ENCODE measurements at places on chromosomes 3 and 15.

GRCh38 chr15:65632780-65633375, 11.1 kb downstream of the SLC24A1 start:
- H3K36me3 ChIP-seq, result no peaks in the 10 kb centered on the region
- no peak overlapping the region for H3K4me3 ChIP-seq
- H3K27me3 ChIP-seq, result no peaks in the 10 kb centered on the region
- no peak overlapping the region for H3K27ac ChIP-seq
- no peak for DNase-seq

DNA sequence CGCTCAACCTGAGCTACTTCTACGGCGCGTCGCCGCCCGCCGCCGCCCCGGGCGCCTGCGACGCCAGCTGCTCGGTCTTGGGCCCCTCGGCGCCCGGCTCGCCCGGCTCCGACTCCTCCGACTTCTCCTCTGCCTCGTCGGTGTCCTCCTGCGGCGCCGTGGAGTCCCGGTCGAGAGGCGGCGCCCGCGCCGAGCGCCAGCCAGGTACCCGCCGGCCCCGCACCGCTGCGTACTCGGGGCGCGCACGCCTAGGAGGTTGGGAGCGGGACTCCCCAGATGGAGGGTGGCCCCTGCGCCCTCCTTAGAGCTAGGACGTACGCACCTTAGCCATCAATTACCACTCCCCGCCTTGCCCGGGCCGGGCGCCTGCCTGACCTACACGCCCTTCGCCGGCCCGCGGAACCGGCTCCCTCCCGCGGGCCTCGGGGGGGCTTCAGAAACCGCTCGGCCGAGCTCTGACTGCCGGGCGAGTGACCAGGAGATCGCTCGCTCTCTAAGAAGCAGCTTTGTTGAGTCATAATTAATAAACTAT, 466 bp downstream of the NFKBIZ start:
- H3K36me3 ChIP-seq, result peaks cover 32% of the 10 kb centered on the region
- peak; percentile 32 for DNase-seq
- H3K27me3 ChIP-seq, result no peaks in the 10 kb centered on the region
- H3K27ac ChIP-seq, result peak overlapping the region; percentile 99
- peak overlapping the region; percentile 95 for H3K4me3 ChIP-seq

GRCh38 chr3:184690192-184690883, 21.5 kb downstream of the MAGEF1 start:
- no peak overlapping the region for H3K4me3 ChIP-seq
- H3K27me3 ChIP-seq, result no peaks in the 10 kb centered on the region
- no peaks in the 10 kb centered on the region for H3K4me1 ChIP-seq
- no peaks in the 10 kb centered on the region for H3K36me3 ChIP-seq
- DNase-seq, result no peak
- no peak overlapping the region for H3K27ac ChIP-seq

DNA sequence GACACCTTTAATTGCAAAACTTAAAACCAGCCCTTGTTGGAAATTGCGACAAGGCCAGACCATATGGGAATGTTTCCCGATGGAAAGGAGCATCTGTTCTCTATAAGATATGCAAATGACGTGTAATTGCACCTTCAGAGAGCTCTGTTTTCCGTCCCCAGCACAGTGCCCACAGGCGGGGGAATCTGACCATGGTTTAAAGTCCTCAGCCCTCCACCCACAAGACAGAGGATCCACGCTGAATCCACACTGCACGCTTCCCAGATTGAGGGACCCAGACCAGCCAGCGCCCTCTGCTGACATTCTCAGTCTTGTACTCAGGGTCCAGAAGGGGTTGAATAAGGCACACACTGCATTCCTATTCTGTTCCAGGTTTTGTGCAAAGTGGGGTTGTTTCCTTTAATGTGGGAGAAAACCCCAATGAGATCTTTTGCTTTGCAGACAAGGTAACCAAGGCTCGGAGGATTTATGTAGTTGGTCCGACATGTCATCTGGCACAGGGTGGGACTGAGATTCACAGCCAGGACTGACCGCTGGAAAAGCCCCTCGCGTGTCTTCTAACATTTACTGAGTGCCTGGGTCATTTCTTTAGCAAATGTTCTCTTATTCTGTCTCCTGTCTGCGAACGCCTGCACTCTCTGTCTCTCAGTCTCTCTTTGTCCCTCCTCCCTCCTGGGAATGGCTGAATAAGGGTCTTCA, 36.8 kb upstream of the KLHL25 start:
- no peak overlapping the region for H3K4me3 ChIP-seq
- no peaks in the 10 kb centered on the region for H3K4me1 ChIP-seq
- H3K27ac ChIP-seq, result no peak overlapping the region
- no peaks in the 10 kb centered on the region for H3K27me3 ChIP-seq
- DNase-seq, result peak; percentile 5
- no peaks in the 10 kb centered on the region for H3K36me3 ChIP-seq

GRCh38 chr3:45455040-45455439, 66.7 kb downstream of the LARS2 start:
- peaks cover 19% of the 10 kb centered on the region for H3K36me3 ChIP-seq
- no peak overlapping the region for H3K27ac ChIP-seq
- H3K4me3 ChIP-seq, result no peak overlapping the region

DNA sequence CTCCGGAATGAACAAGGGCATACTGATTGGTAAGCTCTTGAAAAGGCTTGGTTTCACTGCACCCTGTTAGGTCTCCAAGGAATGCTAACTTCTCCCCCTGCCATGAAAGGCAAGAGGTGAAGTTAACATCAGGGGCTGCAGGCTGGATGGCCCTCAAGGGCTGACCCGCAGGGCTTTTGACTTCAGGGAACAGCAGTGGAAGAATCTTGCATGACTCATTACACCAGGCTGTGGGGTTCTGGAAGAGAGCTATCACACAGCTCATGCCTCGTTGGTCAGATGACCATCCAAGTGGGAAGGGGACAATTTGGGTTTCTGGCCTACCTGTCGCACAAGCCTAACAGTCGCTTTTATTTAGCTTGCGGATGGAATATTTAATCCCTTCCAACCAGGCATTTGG, 23.6 kb upstream of the ATG7 start:
- no peak overlapping the region for H3K27ac ChIP-seq
- H3K27me3 ChIP-seq, result no peaks in the 10 kb centered on the region
- H3K36me3 ChIP-seq, result no peaks in the 10 kb centered on the region

DNA sequence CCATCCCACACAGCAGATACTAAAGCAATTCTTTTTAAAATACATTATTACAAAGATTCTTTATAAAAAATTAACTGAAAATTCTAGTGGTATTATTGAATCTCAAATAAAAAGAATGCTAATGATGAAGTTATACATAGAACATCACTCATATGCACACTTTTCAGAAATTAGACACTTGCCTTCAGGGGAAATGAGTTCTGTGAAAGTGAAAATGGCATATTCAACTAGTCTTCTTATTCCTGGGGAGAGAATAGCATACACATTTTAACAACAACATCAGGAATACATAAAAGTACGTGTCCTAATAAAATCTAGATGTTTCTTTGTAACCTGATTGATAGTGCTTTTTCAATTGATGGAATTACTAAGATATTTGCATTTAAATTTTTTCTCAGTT, 36.8 kb upstream of the DHX36 start:
- H3K27me3 ChIP-seq, result no peaks in the 10 kb centered on the region
- H3K27ac ChIP-seq, result no peak overlapping the region
- no peak for DNase-seq
- H3K4me3 ChIP-seq, result no peak overlapping the region
- no peaks in the 10 kb centered on the region for H3K36me3 ChIP-seq

DNA sequence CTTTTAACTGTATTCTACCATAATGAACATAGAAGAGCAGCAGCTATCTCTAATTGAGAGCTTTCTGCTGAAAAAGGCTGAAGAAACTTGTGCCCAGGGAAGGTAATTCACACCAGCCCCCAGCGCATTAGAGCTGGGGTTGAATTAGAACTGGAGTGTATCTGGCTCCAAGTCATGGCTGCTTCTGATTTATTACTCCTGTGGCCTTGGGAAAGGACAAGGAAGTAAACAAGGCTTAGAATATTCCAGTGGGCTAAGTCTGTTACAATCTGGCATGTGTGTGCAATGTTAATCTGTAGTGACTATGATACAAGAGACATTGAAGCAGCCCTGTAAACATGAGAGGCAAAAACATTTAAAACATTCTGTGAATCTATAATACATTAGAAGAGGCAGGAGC, 18.1 kb downstream of the CPA3 start:
- DNase-seq, result no peak
- H3K27ac ChIP-seq, result no peak overlapping the region
- peaks cover 3% of the 10 kb centered on the region for H3K27me3 ChIP-seq

- peaks cover 10% of the 10 kb centered on the region for H3K27me3 ChIP-seq
- no peaks in the 10 kb centered on the region for H3K4me1 ChIP-seq
- no peak overlapping the region for H3K27ac ChIP-seq
- H3K36me3 ChIP-seq, result no peaks in the 10 kb centered on the region
- DNase-seq, result no peak
Observed at GRCh38 chr3:128503751-128504532, 10.9 kb upstream of the GATA2 start.

GRCh38 chr3:188133219-188133618, 20.7 kb upstream of the LPP start:
- no peak overlapping the region for H3K27ac ChIP-seq
- H3K4me3 ChIP-seq, result no peak overlapping the region
- H3K27me3 ChIP-seq, result no peaks in the 10 kb centered on the region
- no peak for DNase-seq
- H3K4me1 ChIP-seq, result no peaks in the 10 kb centered on the region

DNA sequence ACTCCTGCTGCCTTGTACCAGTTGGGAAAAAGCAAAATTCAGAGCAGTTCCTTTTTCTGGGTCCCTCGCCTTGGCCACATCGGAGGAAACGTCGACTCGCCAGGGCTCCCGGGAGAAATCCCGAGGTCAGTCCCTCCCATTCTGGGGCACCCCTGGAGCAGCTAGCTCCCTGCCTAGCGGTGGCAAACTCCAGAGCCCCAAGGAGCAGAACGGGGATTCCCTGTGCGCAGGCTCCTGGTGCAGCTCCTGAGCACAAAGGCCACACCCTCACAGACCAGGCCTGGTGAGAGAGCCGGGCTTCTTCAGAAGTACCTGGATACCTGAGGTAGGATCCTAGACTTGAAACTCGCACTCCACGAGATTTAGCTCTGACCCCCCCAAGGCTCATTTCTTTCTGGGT, 2.6 kb downstream of the LRRC3B start:
- H3K36me3 ChIP-seq, result no peaks in the 10 kb centered on the region
- H3K4me1 ChIP-seq, result no peaks in the 10 kb centered on the region
- DNase-seq, result no peak
- no peak overlapping the region for H3K27ac ChIP-seq
- H3K4me3 ChIP-seq, result no peak overlapping the region
- no peaks in the 10 kb centered on the region for H3K27me3 ChIP-seq

DNA sequence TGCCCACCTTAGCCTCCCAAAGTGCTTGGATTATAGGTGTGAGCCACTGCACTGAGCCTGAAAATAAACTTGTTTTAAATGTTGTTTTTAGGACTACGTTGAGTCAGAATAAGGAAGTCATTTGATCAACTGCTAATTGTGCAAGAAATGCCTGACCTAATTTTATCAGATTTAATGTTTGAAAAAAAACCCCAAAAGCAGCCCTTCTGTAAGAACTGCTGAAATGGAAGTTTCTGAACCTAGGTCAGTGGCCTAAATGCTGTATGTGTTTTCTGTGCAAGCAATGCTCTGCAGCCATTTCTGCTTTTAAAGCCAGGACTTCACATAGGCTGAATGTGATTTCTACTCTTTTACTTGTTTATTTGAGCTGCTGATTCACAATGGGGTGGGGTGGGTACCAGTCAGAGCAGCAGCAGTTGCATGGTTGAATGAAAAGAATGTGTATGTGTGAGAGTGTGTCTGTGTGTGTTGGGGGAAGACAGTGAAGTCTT, 6.6 kb downstream of the GPX1 start:
- no peaks in the 10 kb centered on the region for H3K36me3 ChIP-seq
- H3K4me3 ChIP-seq, result no peak overlapping the region
- no peak for DNase-seq
- H3K4me1 ChIP-seq, result peaks cover 6% of the 10 kb centered on the region
- H3K27ac ChIP-seq, result no peak overlapping the region

DNA sequence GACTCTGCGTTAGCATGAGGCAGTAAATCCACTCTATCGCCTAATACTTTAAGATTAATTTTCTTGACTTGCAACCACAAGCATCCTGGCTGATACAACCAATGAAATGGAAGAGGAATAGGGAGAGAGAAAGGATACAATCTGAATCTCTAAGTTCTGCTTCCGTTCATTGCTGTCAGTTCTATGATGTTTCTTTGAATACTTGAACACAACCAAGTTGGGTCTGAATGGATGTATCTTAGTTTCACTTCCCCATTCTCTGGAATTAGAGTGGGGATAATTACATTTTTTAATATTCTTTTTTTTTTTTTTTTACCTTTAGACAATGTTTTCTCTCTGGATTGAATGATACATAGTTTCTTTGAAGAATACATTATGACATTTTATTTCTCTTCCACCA, 22.9 kb downstream of the PDE8A start:
- no peaks in the 10 kb centered on the region for H3K36me3 ChIP-seq
- H3K27me3 ChIP-seq, result no peaks in the 10 kb centered on the region
- DNase-seq, result no peak
- peaks cover 18% of the 10 kb centered on the region for H3K4me1 ChIP-seq
- no peak overlapping the region for H3K4me3 ChIP-seq

DNA sequence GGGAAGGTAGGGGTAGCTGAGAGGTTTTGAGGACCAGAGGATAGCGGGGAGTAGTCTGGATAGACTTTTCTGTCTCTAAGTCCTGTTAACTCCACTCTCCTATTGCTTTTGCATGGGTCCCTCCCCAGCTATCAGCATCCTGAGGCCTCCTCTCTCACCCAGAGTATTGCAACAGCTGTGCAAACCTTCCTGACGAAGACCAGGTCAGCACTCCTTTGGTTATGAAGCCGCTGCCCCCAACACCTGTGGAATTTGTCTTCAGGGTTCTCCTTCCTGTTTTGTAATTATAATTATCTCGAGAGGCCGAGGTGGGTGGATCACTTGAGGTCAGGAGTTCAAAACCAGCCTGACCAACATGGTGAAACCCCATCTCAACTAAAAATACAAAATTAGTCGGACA, 24.8 kb downstream of the TYRO3 start:
- DNase-seq, result no peak
- H3K4me1 ChIP-seq, result peaks cover 6% of the 10 kb centered on the region

DNA sequence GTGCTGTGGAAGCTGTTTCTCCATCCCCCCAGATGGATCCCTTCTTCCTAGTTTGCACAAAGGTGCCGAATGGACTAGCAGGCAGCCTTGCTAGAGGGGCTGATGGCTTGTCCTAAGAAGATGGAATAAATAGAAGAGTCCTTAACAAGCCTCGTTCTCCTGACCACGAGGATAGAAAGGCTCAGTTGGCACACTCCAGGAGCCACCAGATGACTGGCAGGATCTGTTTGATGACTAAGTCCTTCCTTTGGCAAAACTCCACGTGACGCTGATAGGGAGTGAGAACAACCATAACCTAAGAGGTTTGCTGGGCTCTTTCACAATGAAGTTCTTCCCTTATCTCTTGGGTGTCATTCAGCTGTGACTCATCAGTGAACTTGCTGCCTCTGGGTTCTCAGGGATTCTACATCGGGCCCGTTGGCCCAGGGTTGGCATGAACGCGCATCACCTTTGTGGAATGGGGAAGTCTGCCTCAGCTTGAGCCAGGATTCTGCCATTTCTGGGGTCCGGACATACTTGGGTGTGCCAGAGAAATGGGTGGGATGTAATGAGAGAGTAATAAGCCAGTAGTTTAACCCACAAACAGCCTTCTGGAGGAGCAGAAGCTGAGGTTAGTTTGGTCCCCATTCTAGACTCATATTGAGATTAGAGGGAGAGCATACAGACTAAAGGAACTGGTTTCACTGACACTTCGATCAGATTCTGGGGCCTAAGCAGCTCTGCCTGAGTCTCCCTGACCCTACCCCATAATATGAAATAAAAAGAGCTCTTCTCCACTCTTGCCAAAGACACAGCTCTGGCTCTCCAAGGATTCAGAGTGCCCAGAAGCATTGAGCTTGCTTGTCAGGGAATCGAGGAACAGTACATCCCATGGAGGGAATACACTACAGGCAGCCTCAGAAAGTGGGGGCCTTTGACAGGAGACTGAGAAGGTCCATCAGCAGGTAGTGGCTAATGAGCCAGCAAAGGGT, 2.0 kb upstream of the MELTF start:
- DNase-seq, result no peak
- H3K36me3 ChIP-seq, result no peaks in the 10 kb centered on the region
- peaks cover 15% of the 10 kb centered on the region for H3K4me1 ChIP-seq

Data from effector memory CD4-positive, alpha-beta T cell (primary cell).